ENCODE measurements at places on chromosomes 11 and 22.

DNA sequence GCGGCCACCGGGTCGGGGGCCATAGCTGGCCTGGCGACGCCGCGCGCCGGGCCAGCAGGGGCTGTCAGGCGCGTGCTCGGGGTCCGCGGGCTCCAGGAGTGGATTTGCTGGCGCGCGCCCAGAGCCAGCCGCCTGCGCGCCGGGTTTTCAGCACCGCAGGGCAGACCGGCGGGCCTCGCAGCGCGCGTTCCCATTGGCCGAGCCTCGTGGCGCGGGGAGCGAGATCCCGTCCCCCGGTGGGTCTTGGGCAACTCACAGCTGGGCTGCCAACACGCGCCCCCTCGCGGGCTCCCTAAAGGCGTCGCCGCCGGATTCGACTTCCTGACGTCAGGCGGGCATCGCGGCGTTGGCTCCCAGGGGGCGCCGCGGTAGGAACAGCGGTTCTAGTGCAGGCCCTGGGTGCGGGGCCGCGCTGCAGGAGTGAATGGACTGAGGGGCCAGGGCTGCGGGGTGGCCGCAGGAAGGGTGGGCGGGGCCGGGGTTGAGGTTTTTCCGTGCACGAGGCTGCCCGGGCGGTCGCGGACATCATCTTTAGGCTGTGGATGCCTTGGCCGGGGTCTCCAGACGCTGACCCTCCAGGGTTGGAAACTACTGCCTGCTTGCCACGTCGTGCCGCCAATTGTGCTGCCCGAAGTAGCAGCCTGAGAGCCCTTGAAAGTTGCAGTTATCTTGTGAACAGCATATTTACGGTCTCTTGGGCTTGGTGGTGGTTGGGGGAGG lies at the start of gene FADS1:
TSS of gene FADS1 (minus strand) at position 268 of the 720 bp plus-strand sequence. CDS start at position 194, 74 bp downstream.
- DNase-seq: peak; percentile 69

GRCh38 chr22:38262051-38262795 lies 10.6 kb downstream of the TMEM184B start:
- DNase-seq: no peak

DNA sequence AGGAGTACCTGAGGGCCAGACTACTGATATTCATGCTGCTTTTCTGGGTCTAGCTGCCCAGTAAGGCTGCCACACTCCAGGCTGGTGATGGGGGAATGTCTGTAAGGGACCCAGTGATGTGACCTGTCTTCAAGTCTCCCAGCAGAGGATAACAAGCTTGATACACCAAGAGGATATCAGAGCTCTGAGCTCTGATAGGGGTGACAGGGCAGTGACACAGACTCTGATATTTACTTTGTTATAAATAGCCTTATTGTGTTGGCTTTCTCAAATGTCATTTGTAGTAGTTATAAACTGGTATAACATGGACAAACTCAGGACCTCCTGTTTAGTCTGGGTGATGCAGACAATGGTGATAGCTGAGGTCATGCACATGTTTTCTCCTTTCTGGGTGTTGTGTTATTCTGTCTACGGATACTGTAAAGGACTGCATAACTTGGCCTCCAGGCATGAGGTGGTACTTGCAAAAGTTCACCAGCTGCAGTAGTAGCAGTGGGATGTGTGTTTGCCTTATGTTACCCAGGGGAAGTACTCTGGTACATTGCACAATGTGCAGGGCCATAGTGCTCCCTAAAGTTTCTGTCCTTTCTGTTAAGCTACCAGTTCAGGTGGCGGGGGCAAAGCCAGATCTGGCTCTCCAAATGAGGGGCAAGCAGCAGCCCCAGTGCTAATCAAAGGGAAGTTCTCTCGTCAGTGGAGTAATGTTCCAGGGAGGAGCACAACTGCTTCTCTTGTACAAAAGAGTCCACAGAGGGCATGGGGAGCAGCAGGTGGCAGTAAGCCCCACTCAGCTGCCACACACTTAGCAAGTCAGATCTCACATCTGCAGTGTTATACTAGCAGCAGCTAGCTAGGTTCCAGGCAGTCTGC lies 812.2 kb downstream of the JRKL start:
- no peak for DNase-seq

- no peak for DNase-seq
Observed at GRCh38 chr11:5938603-5938965, 3.5 kb upstream of the OR56A3 start.

DNA sequence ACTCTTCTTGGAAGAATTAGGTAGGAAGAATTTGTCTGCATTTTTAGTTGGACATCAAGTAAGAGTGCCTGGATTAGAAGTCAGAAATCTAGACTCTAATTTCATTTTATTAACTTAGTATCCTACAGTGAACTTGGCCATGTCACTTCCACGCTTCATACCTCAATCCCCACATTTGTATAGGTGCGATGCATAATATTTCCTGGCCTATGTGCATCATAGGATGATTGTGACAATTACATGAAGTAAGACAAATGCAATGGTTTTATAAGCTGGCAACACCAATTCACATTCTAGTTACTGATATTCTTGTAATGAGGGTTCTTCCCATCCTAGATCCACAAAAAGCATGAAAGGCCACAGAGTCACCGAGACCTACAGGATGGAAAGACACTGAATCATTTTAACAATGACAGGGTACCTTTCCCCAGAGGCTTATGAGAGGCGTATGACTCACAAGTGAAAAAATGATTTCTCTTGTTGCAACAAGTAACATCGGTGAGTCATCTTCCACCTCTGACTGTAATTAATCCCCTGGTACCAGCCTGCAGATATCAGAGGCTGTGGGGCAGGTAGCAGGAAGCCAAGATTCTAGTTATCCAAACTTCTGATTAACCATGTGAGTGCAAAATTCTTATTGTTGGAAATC lies 56.0 kb upstream of the OR5AK2 start:
- no peak for DNase-seq

DNA sequence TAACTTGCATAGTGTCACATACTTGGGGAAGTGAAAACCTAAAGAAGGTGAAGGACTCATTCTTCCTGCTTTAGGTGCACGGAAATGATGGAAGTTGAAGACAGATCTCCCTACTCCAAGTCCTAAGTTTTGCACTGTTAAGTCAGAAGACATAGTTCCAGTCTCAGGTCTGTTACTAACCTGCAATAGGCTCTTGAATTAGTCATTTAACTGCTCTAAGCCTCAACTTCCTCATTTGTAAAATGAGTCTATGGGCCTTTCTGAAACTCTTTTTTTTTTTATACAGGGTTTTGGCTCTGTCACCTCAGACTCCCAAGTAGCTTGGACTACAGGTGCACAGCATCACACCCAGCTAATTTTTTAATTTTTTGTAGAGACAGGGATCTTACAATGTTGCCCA lies 30.8 kb upstream of the POU2AF1 start:
- no peak for DNase-seq

DNA sequence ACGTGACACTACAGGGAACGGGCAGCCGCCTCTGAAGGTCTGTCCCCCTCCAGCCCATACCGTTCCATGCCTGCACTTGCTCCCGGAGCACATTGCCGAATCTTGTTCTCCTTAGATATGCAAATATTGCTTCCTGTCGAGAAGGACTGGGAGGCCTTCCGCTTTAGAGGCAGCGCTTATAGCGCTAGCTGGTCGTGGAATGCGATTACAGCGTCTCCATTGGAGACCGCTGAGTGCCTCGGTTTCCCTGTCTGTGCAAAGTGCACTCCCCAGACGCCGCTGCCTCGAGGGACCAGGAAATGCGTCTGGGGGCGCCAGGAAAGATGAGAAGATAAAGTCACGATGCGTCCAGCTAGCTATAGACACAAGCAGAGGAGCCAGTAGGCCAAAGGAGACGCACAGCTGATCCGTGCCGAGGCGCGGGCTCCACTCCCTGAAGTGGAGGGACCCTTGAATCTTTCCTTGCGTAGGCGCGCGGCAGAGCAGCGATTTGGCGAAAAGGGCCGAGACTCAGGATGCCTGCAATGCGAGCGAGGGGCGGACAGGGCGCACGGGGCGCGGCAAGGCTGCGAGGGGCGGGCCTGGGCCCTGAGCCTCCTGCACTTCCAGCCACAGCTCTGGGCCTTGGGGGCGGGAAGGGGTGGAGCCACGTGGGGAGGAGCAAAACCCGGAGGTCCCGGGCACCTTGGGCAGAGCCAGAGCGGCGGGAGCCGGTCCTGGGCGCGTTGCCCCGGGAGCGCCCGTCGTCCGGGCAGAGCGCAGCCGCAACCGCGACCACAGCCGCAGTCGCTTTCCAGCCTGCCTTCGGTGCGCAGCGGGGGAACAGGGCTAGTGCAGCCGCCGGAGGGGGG lies at the start of gene RASSF10:
TSS of gene RASSF10 (plus strand) at position 692 of the 851 bp plus-strand sequence. CDS start 261 bp downstream, outside the sequence.
- no peak for DNase-seq

- no peak for DNase-seq
Observed at GRCh38 chr11:70142221-70142875, 60.7 kb upstream of the FADD start.

- no peak for DNase-seq
Observed at GRCh38 chr11:14537134-14537599, 17.0 kb upstream of the PSMA1 start.

All from T-cell (primary cell).